ENCODE measurements at places on chromosomes 6 and 20.
A peak's percentile ranks its signal among the peaks of the same experiment; 100 is the strongest.

GRCh38 chr6:161115468-161115867 lies 123.9 kb downstream of the MAP3K4 start:
- DNase-seq = no peak

GRCh38 chr20:47499053-47499452 lies 2.6 kb upstream of the NCOA3 start:
- no peak for DNase-seq

- DNase-seq = no peak
Measured at GRCh38 chr6:41887331-41887751, 7.8 kb downstream of the USP49 start.

DNA sequence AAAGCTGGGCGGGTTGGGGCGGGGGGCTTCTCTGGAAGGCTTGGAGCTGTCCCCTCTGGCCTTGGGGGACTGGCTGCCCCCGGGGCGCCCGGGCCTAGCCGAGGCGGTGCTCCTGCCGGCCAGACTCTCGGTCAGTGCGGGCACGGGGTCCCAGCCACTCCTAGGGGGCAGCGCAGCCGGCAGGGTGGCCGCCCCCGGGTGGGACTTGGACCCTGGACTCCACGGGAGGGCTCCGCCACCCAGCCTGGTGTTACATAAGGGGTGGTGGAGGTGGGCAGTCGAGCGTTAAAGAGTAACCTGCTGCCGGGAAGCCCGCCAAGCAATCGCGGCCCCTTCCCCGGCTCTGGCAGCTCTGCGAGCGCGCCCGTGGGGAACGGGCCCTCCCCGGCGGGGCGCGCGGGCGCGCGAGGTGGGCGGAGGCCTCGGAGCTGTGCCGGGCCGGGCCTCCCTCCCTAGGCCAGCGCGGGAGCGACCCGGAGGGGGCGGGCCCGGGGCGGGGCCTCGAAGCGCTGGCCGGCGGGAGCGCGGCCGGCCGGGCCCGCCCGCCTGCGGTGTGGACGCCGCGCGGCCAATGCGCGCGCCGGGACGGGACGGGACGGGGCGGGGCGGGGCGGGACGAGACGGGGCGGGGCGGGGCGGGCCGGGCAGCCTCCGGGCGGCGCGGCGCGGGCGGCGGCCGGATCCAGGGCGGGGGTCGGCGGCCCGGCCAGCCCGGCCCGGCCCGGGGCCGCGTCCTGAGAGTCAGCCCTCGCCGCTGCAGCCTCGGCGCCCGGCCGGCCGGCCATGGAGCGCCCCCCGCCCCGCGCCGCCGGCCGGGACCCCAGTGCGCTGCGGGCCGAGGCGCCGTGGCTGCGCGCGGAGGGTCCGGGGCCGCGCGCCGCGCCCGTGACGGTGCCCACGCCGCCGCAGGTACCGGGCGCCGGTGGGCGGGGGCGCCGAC lies at the start of gene SLC2A4RG:
Gene SLC2A4RG (plus strand): TSS at position 647 of the 940 bp plus-strand sequence. CDS start 137 bp downstream, at position 784.
- peak; percentile 85 for DNase-seq

DNA sequence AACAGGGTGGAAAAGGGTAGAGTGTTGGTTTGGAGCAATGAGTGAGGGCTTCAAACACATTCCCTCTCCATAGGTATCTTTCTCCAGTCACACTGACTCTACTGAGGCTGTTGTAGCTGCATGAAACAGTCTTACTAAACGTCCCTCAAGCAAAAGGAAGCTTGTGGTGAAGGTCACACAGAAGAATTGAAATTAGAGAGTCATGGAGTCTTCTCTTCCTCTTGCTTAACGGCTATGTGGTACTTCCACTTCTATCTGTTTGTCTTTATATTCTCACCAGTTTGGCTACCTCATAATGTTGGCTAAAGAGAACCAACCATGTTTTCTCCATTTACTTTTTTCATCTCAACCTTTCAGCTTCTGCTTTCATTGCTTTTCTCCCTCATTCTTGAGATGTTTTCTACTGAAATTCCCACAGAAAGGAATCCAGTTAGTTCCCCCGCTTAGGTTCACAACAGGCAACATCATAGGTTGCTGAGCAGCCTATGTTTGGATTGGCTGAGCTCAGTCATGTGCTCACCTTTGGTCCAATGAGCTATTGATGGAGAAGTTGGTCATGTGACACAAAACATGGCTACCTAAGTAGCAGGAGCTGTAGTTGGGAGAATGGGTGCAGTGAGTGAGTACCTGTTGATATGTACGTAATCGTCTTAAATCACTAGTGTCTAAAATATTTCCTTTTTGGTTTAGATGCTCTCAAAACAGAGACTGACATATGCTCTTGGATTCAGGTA lies 99.8 kb downstream of the SNAP25 start:
- no peak for DNase-seq

- DNase-seq = no peak
Measured at GRCh38 chr6:139710556-139710955, 336.1 kb upstream of the CITED2 start.

DNA sequence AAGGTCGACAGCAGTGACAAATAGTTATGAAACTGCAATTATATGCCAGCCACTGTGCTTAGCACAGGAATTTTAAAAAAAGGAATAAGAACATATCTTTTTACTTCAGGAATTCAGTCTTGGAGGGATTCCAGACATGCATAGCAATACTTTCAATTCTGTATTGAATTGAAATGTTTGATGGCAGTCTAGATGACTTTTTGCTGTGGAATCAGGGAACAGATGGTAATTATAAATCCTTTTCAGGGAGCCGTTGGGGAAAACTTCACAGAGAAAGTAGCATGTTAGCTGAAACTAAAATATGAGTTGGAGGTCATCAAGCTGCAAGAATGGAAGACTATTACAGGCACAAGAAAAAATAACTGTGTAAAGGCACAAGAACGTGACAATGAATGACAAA lies 74.8 kb downstream of the IMPG1 start:
- no peak for DNase-seq

- DNase-seq = no peak
Measured at GRCh38 chr6:53029257-53029656, 34.2 kb upstream of the GSTA4 start.

DNA sequence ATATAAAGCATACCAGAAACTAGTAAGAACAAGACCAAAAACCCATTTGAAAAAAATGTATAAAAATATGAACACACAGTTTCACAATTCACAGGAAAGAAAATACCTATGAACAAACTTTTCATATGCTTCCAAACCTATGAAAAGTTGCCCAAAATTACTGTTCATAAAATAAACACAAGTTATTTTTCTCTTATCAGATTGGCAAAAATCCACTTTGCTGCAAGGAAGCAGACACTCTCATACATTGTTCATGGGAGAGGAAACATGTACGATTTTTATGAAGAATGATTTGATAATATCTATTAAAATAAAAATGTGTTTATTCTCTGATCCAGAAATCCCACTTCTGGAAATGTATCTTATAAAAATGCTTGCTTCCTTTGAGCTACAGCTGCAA lies 40.0 kb upstream of the OCSTAMP start:
- DNase-seq = no peak

DNA sequence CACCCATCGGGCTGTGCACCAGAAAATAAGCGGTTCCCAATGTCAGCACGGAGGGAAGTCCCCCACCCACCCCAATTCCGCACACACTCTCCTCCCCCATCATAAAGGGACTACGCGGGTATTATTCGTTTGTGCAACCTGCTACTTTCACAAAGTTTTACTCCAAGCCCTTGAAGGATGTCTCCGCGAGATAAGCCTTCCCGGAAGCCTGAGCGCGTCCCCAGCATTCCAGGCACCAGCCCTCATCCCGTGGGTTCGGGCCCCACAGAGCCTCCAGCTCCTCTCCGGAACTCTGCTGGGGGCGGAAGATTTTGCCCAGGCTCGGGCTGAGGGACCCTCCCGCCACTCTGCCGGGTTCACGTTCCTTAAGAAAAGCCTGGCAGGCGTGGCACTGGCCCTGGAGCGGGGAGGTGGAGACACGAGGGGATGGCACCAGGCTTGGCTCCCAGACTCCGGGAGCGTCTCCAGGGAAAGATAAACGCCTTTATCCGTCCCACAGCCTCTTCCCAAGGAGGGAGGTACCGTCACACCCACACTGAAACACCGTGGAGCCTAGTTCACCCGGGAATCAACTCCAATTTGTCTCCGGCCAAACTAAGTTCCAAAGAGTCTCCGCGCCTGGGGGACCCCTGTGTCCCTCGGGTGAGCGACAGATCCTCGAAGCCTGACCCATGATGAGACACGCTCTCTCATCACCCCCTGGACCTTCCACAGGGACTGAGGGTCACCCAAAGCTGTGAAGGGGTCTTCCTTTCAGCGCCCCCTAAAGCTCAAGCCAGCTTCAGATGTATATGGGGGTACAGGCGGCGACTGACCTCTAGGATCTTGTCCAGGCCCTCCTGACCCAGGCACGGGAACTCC lies 934 bp downstream of the KCNK5 start:
- DNase-seq = no peak

- no peak for DNase-seq
Measured at GRCh38 chr6:169851641-169852503, 100.5 kb downstream of the ERMARD start.

DNA sequence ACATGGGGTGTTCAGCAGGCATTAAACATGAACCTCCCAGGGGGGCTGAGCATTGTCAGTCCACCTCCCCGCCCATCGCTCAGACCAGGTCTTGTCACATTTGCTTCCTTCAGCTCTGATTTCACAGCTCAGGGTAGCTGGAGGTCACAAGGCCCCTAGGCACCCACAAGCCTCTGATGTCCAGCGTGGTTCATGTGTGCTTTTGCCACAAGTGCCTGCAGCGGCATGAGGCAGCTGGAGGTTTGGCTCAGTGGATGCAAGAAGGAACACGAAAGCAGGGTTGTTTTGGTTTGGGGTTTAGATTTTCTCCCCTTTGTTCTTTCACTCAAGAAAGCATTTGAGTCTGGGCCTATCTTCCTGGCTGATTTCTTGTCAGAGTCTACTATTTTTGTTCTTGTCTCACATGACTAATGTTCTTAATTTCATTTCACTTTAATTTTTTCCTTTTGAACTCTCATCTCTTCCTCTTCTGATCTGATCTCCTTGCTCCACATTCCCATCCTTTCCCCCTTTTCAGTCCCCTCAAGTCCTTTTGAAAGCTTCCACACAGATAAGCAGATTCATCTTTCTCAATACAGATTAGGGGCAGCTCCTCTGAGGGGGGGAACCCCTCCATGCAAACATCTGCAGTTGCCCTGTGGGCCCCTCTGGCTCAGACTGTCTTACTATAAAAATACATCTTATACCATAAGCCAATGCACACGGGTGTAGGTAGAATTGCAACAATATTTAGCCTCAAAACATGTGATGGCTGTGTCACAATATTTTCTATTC lies 68.1 kb upstream of the CEP85L start:
- no peak for DNase-seq

DNA sequence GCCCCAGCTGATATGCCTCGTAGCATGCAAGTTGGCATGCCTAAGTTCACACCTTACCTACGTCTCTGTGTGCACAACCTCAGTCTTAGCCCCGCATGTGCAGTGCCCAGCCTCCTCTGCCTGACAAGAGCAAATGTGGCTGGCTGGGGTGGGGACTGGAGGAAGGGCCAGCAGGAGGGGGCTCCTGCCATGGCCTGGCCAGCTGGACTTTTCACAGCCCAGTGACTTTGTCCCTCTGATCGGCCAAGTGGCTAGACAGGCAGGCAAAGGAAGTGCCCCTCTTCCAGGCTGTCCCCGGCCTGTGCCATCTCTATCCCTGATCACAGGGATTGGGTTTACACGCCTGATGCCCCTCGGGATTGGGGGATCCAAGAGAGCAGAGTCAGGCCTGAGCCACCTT lies 49.5 kb upstream of the SIRPA start:
- no peak for DNase-seq

GRCh38 chr6:80174900-80175572 lies 68.6 kb downstream of the BCKDHB start:
- no peak for DNase-seq

- DNase-seq = no peak
Measured at GRCh38 chr6:106490436-106490835, 129.9 kb downstream of the CRYBG1 start.

DNA sequence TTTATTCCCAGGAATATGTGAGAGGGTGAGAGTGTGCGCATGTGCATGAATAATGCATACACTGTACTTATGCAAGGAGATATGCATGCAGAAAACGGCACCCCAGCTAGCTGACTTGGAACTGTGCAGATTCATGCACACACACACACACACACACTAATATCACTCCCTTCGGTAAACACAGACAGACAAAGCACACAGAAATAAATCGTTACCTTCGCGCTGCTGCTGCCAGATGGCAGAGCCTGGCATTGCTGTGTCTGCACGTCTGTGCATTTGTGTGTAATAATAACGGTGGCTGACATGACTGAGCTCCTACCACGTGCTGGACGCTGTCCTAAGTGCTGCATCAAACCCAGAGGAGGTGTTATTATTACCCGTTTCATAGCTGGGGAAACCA lies 36.8 kb downstream of the PREX1 start:
- no peak for DNase-seq

GRCh38 chr20:35497780-35498189 lies 31.7 kb downstream of the C20orf173 start:
- peak; percentile 81 for DNase-seq

DNA sequence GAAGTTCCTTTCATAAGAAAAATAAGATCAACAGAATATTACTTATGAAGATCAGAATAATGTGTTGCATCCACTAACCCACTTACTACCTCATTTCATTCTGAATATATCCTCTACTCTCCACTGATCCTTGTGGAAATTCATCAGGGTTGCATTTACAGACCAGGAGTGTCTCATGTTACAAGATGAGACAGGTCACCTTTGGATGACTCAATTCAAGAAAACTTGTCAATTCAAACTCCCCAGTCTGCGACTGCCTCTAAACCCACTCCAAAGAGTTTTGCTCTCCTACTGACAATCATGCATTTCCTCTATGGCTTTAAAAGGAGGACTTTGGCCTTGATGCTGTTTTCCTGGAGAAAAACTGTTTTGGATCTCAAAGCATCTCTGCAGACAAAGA lies 68.4 kb downstream of the ID4 start:
- DNase-seq = no peak

GRCh38 chr6:157716251-157716995 lies 106.6 kb upstream of the SNX9 start:
- DNase-seq = no peak

- no peak for DNase-seq
Measured at GRCh38 chr20:50471231-50471630, 39.0 kb upstream of the PTPN1 start.

- no peak for DNase-seq
Measured at GRCh38 chr6:10597499-10598001, 76.4 kb downstream of the GCNT2 start.
